ENCODE measurements at places on chromosomes 7 and 10.

- no peak for DNase-seq
These were observed 8.1 kb downstream of the SDK1 start for GRCh38 chr7:3309140-3309539.

DNA sequence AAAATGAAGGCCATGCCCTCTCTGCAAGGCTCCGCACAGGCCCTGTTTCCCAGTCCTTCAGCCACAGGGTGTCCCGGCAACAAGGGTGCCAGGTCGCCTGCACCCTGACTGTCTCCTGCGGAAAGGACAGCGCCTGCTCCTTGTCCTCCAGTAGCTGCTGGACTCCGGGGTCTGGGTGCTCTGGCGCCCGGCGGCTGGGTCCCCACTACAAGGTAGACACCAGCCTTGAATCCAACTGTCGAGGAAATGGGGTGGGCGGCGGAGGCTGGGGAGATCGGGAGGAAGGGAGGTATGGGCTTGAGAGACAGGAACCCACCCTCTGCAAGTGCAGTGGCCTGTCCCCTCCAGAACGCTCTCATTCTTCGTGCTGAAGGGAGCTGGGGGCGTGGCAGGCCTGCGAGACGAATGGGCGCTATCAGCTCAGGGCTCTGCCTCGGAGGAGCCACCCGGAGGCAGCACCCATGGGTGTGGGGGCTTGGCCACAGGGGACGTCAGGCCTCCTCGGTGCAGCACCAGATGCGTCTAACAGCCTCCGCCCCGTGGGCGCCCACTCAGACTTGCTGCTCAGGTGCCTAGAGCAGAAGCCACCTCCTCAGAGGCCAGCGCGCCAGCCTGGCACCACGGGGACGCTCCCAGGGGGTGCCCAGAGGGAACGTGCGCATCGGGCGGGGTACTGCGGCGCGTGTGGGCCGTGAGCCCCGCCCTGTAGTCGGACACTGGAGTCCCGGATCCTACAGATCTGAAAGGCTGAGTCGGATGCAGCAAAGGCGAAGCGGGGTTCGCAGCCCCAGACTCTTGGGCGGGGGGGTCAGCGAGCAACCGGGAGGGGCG lies 15.6 kb downstream of the ADAM8 start:
- no peak for DNase-seq

- no peak for DNase-seq
These were observed 177.2 kb downstream of the SEC23IP start for GRCh38 chr10:120069700-120070099.

DNA sequence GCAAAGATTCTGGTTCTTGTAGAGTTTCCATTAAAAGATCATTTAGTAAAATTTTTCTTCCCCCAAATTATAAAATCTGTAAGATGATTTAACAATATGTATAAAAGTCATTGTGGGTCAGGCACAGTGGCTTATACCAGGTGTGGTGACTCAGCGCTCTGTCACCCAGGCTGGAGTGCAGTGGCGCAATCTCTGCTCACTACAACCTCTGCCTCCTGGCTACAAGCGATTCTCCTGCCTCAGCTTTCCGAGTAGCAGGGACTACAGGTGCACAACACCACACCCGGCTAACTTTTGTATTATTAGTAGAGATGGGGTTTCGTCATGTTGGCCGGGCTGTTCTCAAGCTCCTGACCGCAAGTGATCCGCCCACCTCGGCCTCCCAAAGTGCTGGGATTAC lies 68.0 kb downstream of the SEPTIN14 start:
- no peak for DNase-seq

- no peak for DNase-seq
These were observed 1.0 kb upstream of the CHST15 start for GRCh38 chr10:124094419-124094785.

GRCh38 chr7:156668130-156668741 lies 27.7 kb downstream of the RNF32 start:
- DNase-seq = no peak

DNA sequence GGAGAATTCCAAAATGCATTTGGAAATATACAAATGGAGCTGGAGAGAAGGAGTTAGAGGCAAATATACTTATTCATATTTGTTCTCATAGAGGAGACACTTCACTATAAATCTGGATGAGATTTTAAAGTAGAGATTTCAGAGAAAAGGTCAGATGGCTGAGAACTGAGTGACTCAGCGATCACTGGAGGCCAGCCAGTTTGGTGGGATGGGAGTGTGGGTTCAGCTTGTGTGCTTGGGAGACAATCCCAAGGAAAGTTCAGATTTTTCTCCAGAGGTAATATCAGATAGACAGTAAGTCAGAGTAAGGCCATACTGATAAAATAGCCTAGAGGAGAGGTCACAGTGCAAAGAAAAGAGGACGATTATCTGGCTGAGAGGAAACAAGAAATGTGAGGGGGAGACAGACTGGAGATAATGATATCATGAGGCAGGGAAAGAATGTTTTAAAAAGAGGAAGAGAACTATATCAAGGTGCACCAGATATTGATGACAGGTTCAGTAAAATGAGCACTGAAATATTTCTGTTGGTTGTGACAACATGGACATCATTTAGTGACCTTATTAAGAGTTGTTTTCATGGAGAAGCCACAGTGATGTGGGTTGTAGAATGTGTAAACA lies 67.0 kb downstream of the MDFIC start:
- DNase-seq = no peak

GRCh38 chr10:26571655-26572054 lies 125.8 kb upstream of the PDSS1 start:
- DNase-seq = no peak

- DNase-seq = no peak
These were observed 365.2 kb upstream of the ZMIZ1 start for GRCh38 chr10:78703593-78703992.

GRCh38 chr7:55939514-55940123 lies 12.1 kb upstream of the MRPS17 start:
- DNase-seq = no peak

- DNase-seq = no peak
These were observed 187.5 kb upstream of the ADO start for GRCh38 chr10:62616885-62617590.

DNA sequence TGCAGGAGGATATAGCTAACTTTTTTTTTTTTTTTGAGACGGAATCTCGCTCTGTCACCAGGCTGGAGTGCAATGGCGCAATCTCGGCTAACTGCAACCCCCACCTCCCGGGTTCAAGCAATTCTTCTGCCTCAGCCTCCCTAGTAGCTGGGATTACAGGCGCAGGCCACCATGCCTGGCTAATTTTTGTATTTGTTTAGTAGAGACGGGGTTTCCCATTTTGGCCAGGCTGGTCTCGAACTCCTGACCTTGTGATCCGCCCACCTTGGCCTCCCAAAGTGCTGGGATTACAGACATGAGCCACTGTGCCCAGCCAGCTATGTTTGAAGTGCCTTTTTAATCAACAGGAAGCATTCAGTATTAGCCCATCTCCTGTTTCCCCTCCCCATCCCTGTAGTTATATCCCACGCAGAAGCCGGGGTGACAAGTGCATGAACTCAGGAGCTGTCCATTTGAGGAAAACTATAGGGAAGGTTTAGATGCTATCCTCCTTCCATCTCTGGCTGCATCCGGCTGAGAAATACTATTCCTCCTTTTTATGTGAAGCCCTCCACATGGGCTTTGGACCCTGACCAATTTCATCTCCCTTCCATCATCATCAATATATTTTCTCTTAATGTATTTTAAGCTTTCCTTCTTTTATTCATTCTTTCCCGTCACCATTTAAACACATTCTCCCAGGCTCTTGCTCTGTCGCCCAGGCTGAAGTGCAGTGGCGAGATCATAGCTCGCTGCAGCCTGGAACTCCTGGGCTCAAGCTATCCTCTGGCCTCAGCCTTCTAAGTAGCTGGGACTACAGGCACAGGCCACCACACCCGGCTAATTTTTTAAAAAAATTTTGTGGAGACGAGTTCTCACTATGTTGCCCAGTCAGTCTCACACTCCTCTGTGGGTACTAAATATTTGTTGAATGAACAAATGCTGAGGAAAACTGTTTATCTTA lies 1.3 kb upstream of the POT1 start:
- DNase-seq = no peak

DNA sequence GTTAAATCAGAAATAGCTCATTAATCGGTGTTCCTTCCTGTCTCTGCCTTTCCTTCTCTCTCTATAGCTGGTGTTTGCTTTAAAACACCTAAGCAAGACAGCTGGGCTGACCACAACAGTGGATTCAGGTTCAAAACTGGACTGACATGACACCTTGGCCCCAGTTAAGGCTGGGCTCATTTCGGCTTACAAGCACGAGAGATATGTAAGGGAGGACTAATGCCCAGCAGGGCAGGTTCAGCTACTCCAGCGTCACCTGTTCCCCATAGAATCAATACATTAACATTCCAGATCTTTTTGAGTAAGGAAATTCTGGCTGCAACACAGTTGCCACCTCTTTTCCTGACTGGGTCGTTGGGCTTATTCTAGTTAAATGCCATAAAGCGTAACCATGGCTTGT lies 323.0 kb upstream of the AOAH start:
- no peak for DNase-seq

- DNase-seq = no peak
These were observed 232.2 kb upstream of the TEX47 start for GRCh38 chr7:89027781-89028180.

- DNase-seq = no peak
These were observed 53.7 kb downstream of the SLC16A12 start for GRCh38 chr10:89481662-89482061.

- no peak for DNase-seq
These were observed 21.5 kb downstream of the ADAMTS14 start for GRCh38 chr10:70693619-70694335.

DNA sequence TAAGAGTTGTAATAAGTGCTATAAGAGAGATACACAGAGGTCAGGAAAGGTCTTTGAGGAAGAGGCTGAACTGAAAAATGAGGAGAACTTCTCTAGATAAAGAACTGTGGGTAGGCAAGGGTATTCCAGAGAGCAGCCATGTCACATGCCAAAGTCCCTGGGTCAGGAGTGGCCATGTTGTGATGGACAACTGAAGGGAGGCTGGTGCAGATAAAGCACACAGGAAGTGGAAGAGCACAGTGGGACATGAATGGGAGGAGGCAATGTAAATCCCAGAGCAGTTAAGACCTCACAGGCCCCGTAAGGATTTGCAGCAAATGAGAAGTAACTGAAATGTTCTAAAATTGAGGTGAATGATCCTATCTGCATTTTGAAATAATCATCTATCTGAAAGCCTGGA lies 37.2 kb downstream of the IMMP2L start:
- DNase-seq = no peak

- DNase-seq = no peak
These were observed 36.7 kb downstream of the BTBD16 start for GRCh38 chr10:122307669-122308416.

DNA sequence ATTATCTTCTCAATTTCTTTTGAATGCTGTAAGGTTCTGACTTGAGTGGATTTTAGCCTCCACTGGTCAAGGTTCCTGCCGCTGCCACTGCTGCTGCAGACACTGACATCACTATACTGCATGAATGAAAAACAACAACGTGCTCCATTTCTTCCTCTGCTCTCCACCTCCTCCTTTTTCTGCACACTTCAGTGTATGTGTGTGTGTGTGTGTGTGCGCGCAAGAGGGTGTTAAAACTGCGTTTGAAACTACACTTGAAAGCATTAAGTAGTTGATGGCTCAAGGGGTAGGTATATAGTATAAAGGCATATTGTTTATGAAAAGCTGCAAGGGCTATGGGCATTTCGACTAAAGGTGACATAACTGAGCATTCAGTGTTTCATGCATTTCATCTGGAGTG lies 3.5 kb downstream of the GLCCI1 start:
- no peak for DNase-seq

DNA sequence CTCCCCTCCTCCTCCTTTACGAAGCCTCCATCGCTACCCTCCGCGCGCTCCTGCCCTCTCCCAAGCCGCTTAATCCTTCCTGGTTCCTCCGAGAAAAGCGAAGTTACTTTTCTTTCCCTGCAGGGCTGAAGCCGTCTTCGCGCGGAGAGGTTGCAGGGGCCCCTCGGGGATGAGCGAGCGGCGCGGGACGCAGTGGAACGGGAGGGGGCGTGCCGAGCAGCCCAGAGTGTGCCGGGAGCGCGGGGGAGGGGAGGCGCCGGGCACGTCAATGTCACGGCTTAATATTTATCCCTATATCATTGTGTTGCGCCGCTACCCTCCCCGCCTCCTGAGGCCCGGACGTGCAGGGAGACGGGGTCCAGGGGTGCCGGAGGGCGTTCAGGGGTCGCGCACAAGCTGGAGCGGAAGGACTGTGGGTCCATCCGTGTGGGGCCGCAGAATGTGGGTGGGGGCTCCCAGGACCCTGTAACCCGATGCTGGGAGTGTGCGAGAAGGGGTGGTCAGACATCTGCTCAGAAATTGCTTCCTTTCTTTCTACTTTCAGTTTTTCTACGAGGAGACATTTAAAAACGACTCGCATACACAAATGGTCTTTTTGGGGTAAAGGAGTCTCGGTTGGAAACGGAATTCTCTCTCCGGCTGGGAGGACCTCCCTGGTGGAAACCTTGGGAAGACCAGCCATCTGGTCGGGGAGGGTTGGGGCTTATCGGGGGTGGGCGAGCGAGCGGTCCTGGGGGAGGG lies 2.4 kb downstream of the CDK6 start:
- peak; percentile 62 for DNase-seq

GRCh38 chr7:122746948-122747347 lies 44.2 kb upstream of the RNF148 start:
- DNase-seq = no peak

GRCh38 chr7:117835016-117835664 lies 38.1 kb downstream of the CTTNBP2 start:
- DNase-seq = no peak

DNA sequence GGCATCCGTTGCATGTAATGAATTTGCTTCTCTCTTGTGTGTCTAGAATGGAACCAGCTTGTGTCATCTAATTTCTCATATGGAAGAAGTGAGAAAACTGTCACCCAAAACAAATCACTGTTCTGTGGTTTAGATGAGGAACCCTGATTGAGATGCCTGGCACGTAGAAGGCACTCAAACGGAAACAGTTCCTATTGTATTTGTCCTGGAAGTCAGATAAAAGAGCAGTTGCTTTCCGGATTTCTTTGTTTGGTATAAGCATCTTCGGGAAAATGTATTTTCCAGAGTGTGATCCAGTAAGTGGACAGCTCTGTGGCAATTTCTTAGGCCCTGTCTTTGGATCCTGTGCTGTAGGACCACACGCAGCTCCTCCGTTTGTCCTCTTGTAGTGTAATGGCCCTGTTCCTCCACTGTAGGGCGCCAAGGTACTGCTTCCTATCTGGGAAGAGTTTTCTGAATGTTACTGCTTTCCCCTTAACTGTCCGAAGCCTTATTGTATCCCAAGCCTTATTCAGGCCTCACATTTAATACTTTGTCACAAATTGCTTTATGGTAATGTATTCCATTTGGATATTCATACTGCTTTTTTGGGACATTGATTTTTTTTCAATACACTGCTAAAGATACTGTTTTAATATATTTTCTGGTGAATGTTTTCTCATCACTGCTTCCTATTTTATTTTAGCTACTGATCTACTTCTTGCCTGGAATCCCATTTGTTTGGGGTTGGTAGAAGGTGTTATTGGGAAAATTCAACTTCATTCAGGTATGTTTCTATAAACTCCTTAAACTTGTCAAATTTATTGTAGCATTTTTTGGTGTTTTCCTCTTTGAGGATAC lies 24.8 kb downstream of the INPP5F start:
- peak; percentile 71 for DNase-seq

- DNase-seq = no peak
These were observed 105.6 kb upstream of the NRBF2 start for GRCh38 chr10:63027531-63027930.

All from thymus (tissue), 14 donors.